Central memory CD4-positive, alpha-beta T cell (primary cell): ENCODE measurements at places on chromosomes 13 and 19.

- DNase-seq, result no peak
These were observed 1100.7 kb upstream of the MIR17HG start for GRCh38 chr13:90246687-90247345.

DNA sequence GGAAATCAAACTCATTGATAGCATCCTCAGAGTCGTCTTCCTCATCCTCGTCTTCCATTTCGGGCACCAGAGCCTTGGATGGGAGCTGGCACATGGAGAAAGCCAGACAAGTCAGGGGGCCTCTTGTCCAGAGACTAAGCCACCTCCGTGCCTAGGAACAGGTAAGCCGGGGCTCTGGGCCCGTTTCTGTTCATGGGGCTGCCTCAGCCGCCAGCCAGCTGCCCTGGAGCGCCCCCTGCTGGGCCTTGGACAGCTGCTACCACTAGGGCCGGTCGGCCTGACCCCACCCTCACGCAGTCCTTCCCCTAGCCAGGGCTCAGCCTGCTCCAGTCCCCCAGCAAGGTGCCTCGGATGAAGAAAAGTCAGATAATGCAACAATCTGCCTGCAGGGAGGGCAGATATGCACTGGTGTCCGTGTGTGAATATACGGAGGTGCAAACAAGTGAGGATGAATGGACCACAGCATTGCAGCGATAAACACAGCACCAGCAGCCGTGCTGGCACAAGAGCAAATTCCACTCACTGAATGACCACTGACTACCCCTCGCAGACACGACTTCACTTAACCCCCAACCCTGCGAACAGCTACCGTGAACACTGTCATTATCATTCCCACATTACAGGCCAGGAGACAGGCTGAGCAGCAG is 11.9 kb upstream of the PRKD2 start:
- DNase-seq, result peak; percentile 73

DNA sequence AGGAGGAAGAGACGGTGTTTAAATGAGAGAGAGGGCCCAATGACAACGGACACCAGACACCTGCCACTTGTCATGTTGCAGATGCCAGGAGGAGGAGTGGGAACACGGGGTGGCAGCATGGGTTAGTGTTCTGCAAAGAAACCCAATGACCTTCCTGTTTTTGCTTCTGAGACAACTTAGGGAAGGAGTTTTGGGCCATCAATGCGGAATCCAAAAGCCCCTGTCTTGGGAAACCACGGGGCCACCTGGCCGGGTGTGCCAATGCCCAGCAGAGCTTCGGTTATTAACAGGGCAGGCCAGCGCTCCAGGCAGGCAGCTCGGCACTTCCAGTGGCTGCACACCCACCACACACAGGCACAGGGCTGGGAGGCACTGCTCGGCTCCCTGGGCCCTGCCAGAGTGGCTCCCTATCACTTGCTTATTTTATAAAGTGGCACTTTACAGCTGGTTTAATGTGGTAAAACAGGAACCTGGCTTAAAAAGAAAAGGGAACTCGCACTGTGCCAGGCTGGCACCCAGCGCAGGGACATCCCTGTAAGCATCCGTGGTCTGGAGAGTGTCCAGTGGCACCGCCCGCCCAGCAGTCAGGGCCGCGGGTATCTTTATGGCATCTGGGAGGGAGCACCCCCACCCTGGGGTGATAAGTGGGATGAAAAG is 19.1 kb downstream of the ELL start:
- DNase-seq, result no peak

DNA sequence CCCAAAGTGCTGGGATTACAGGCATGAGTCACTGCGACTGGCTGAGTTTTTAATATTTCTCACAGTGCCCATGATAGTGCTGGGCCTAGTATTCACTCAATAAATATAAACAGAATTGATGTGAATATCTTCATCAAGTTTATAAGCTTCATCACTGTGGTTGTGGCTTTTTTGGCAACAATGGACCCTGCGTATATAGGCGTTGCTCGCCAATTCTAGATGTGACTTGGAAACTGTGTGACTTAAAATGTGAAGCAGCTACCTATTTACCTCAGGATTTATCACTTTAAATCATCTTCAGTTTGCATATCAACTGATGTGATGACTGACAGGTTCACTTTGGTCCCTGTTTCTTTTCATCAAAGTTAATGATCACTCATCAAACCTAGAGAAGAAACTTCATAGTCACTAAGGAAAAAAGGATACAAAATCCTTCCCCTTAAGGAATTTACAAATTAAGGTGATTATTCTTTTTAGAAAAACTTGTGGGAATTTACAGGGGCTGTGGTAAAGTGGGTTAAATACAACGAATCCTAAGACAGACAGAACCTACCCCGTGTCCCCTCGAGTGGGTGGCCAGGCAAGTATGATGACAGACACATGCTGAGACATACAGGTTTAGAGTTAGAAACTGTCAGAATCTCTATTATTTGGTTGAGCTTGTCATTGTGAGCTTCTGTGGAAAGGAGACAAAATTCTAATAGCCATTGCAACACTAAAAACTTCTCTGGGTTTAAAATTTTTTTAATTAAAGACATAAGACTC is 101.3 kb downstream of the AKAP11 start:
- no peak for DNase-seq

DNA sequence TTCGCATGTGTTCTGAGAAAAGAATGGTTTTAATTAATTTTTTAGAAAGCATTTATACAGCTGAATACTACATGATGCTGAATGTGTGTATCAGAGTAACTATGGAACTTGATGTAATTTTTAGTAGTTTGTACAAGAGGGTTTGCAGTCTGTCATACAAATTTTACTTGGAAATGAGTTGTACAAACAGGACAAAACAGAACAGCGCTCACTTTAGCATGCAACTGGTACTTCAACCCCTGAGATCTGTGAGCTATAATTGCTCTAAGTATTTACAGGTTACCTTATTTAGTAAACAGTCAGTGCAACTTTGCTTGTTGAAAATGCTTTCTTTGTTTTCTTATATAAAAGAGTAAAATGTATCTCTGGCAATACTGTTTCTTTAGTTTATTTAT is 706 bp downstream of the TNFRSF19 start:
- DNase-seq, result no peak

GRCh38 chr13:27379694-27380641 is 44.5 kb upstream of the GTF3A start:
- peak; percentile 25 for DNase-seq

DNA sequence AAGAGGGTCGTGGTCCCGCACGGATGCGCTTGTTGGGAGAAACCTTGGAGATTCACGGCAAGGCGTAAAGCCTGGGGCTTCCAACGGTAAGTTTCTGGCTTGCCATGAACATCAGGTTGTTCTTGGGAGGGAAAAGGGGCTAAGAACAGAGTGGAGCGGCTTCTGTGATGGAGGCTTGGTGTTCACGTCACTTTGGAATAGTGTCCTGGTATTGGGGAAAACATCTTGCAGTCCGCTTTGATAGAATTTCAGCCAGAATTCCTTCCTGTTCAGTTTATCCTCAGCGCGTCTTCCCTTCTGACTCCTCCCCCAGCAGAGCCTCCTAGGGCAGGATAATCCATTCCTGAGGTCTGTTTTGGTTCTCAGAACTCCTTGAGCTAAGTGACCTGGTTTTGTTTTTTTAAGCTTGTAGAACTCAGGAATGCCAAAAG is 2.0 kb downstream of the KCTD15 start:
- no peak for DNase-seq

DNA sequence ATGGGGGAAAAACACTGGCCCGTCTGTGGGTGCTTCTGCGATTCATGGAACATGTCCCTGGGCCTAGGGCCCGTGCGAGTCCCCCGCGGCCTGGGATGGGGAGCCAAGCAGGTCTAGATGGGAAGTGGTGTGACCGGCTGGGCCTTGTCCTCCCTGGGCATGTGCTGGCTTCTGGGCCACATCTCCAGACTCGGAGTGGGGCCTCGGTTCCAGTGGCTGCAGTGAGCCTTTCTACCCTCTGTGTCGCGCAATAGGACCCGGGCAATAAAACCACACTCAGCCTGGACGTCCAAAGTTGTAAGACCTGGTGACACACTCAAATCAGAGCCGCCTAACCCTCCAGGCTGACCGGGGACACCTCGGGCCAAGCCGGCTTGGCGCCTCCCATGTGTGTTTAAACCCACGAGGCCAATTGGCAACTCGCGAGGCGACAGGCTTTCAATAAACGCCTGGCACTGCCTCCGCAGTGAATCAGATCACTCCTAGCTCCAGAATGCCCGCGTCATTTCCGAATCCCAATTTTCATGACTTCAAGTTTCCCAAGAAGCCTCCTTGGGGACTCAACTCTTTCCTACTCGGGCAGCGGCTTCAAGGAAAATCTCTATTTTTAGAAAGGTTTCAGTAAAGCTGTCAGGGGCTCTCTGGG is 57.3 kb downstream of the KLF2 start:
- DNase-seq, result no peak

- no peak for DNase-seq
These were observed 20.6 kb upstream of the UPF3A start for GRCh38 chr13:114260814-114261213.

DNA sequence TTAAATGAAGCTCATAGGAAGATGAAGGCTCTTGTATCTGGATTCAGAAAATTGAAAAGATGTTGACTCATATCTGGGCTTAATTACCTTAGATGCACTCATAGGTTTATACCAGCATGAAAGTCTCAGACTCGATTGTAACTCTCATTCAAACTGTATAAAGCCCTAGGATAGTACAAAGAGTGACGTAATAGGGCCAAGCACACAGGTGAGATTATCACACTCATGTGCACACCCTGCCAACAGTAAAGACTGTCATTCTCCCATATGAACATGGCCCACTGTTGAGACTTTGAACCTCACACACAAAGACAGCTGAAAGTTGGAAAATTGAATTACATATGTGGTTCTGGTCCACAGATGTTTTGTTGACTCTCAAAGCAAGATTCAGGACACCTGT is 18.0 kb upstream of the ZNF723 start:
- no peak for DNase-seq

DNA sequence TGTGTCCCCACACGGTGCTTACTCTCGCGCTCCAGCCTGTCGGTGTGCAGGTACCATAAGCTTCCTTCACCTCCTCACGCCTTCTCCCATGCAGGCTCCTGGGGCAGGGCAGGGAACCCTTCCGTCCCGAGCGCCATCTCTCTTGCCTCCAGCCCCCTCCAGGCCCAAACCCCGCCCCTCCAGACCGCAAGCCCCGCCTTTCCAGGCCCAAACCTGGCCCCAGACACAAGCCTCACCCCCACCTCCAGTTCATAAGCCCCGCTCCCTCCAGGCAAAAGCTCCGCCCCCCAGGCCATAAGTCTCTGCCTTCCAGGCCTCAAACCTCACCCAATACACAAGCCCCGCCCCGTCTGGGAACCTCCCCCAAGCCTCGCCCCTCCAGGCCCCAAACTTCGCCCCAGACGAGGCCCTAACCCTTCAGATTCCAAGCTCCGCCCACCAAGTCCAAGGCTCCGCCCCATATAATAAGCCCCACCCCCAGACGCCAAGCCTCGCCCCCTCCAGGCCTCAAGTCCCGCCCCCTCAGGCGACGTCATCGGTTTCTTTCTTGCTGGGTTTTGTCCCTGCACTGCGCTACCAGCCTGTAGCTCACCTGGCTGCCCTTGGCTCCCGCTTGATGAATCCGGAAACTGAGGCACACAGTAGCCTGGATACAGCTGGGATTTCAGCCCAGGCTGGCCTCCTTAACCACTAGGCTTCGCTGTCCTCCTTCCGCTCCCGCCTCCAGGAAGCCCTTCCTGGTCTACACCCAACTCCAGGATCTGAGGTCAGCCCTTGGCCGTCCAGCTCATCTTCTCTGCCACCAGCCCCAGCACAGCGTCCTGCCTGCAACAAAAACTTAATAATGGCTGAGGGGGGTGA is 16.1 kb downstream of the MKNK2 start:
- peak; percentile 56 for DNase-seq

GRCh38 chr19:14761607-14762006 is 16.8 kb downstream of the ADGRE2 start:
- DNase-seq, result no peak

DNA sequence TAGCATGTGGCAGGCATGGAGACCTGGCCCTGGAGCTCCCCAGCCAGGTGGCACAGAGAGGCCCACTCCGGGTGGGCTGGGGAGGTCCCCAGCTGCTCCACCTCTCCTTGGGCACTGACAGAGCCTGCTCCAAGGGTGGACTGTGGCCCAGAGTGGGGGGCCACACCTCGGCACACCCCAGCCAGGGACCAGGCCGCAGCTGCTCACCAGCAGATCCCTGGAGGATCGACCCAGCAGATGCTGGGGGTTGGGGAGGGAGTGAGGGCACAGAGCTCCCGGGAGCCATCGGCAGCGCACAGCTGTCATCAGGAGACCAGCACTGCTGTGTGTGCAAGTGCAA is 72.0 kb upstream of the KCTD15 start:
- DNase-seq, result no peak

DNA sequence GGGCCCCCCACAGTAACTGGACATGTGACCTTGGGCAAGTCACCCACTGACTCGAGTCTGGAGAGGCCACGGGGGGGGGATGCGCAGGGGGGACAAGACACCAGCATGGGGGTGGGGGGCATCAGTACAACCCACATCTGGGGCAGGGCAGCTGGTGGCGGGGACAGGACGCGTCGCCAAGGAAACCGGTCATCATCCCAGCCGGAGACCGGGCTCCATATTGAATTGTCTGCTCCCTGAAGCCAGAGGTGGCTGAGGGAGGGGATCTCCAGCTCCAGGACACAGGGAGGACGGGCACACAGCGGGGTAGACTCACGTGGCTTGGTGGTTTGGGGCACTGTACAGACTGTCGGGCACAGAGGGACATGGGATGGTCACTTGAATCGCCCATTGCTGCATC is 11.4 kb downstream of the ONECUT3 start:
- DNase-seq, result no peak

GRCh38 chr19:41638641-41639081 is 11.8 kb upstream of the CEACAM4 start:
- peak; percentile 23 for DNase-seq

DNA sequence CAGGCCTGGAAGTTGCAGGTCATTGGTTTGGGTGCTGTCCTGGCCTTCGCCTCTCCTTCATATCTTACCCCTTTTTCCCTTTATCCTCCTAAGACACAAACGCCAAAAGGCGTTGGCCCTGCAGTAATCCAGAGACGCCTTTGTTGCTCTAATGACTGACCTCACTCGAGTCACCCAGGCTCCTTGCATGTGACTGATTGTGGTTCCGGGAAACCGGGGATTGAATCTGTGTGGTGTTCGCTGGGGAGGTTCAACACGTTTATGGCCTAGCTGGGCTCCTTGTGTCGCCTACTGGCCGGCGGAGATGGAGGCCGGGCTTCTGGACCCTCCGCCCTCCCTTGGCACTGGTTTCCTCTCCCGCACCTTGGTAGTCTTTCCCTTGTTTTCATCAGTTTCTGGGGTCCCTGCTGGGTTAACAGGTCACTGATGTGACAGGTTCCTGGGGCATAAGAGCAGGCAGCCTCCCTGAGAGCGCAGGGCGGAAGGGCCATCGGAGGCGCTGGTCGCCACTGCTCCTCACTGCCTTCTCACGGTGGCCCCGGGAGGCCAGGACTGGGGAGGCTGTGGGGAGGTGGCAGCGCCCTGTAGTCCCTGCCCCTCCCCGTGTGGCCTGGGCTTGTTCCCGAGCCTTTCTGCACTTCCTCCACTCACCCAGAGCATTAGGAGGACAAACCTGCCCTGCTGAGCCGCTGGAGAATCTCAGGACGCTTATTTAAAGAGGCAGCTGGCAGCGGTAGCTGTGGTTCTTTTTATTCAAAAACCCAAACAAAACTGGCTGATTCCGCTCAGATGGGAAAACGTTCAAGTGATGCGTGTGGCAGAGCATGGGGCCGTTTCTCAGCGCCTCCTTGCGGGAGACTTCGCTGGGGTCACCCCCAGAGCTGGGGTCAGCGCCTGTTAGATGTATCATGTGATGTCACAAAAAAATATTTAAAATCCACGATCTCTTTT is 18.1 kb upstream of the NDUFS7 start:
- no peak for DNase-seq
